ENCODE measurements at places on chromosomes 3 and 15. TPM values are rescaled to one million over a fixed set of nuclear protein-coding genes. Genes with fewer than 3 reads are reported as not detected.

The CASR gene
- 0.10 TPM for total RNA-seq

The ZPLD1 gene
- total RNA-seq: not detected

The ITIH4 gene
- total RNA-seq: 40.6 TPM

The CYP8B1 gene
- not detected for total RNA-seq

GRCh38 chr3:40771112-40771511, 246.4 kb downstream of the ZNF621 start:
- no peak overlapping the region for H3K27ac ChIP-seq
- DNase-seq: no peak
- H3K4me1 ChIP-seq: peaks cover 3% of the 10 kb centered on the region
- no peak overlapping the region for H3K4me3 ChIP-seq

GRCh38 chr3:111047042-111047441, 24.6 kb upstream of the NECTIN3 start:
- peaks cover 4% of the 10 kb centered on the region for H3K4me1 ChIP-seq
- no peaks in the 10 kb centered on the region for H3K27me3 ChIP-seq
- H3K4me3 ChIP-seq: no peak overlapping the region
- DNase-seq: no peak
- H3K27ac ChIP-seq: no peak overlapping the region

The CD80 gene
- total RNA-seq: 13.9 TPM

DNA sequence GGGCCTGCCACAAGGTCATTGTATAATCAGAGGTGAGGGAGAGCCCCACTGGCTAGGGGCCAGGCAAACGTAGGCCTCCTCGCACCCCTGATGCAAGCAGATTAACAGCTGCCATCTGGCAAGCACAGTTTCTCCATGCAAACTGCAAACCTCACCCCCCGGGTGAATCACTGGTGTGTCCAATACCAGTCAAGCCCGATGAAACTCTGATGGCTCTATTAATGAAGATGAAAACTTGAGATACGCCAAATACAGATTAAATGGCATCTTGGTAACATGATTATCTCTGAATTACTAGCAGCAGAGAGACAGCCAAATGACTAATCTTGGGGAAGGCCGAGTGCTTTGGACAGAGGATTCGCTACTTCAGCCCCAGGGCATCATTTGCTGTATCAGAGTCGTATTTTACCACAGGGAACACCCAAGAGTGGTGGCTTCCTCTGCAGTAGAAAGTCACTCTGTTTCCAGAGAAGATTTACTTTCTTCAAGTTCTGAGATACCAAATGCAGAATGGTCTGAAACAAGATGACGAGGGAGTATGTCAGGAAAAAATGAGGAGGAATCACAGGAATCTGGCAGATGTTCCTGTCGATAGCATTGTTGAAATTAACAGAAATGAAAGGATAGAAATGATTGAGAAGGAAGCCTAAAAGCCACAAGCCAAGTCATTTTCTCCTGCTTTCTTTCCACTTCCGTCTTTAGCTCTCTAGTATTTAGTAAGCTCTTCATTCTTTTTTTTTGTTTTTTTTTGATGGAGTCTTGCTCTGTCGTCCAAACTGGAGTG, 96.2 kb upstream of the NR2F2 start:
- H3K4me1 ChIP-seq: no peaks in the 10 kb centered on the region
- no peaks in the 10 kb centered on the region for H3K36me3 ChIP-seq
- no peak overlapping the region for H3K27ac ChIP-seq
- H3K27me3 ChIP-seq: no peaks in the 10 kb centered on the region
- H3K4me3 ChIP-seq: no peak overlapping the region
- DNase-seq: no peak

The AGTR1 gene
- not detected for total RNA-seq

GRCh38 chr15:101457696-101458095, 31.8 kb downstream of the PCSK6 start:
- H3K27me3 ChIP-seq: peaks cover 50% of the 10 kb centered on the region
- H3K4me3 ChIP-seq: no peak overlapping the region
- no peak overlapping the region for H3K27ac ChIP-seq
- DNase-seq: no peak
- H3K36me3 ChIP-seq: no peaks in the 10 kb centered on the region
- peaks cover 23% of the 10 kb centered on the region for H3K4me1 ChIP-seq

The GRM2 gene
- 2.2 TPM for total RNA-seq

DNA sequence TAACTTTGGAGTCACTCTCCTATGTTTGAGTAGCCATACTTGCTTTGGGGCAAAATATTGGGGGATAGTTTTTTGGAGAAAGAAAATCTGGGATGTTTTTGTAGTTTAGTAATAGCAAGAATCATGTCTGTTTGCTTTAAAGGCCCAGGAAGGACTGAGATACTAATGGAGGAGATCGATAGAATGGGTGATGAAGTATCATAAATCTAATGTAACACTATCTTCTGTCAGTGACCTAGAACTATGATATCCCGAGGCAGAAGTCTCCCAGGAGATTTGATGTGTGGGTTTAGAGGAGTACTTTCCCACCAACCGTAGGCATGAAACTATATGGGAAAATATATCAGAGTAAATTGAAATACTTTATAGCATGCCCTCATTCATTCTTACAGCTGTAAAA, 21.0 kb upstream of the NFKBIZ start:
- peak overlapping the region; percentile 91 for H3K4me3 ChIP-seq
- no peaks in the 10 kb centered on the region for H3K27me3 ChIP-seq
- no peak for DNase-seq
- H3K27ac ChIP-seq: peak overlapping the region; percentile 97
- peaks cover 32% of the 10 kb centered on the region for H3K4me1 ChIP-seq

The RHCG gene
- total RNA-seq: not detected

Data from T-helper 17 cell (primary cell).